ENCODE measurements at places on chromosomes 1 and 21.

DNA sequence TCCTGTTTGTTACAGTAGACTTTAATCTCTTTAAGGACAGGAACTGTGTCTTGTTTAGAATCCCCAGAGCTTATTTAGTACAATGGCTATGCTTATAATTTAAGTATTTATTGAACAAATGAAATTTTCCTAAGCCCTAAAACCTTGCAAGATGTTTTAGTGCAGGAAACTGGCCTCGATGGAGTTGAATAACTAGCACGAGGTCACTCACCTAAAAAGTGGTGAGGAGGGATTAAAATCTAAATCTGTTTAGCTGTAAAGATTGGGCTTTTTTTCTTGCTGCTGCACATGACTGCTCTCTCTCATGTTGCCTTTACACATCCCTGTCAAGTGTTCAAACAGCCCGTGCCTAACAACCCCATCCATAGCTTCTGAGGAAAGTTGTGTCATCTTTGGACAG lies 10.2 kb downstream of the NFYC start:
- H3K4me3 ChIP-seq, result no peak overlapping the region
- no peaks in the 10 kb centered on the region for H3K36me3 ChIP-seq
- DNase-seq, result no peak
- no peak overlapping the region for H3K27ac ChIP-seq

DNA sequence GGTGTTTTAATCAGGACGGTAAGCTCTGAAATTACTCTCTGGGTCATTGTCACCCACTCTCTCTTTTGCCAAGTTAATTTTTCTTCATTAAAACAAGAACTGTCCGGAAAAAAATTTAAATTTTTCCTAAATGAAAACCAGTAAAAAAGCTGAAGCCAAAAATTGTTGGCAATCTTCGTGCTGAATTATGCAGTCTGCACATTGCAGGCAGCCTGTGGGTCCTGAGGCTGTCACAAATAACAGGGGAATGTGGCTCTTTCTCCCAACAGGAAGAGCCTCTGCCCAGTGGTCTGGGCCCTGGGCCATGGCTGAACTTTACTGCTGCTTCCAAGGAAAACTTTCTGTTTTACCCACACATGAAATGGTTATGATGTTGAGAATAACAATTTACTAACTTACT lies 153.9 kb upstream of the SPAG17 start:
- H3K4me1 ChIP-seq, result no peaks in the 10 kb centered on the region
- H3K27me3 ChIP-seq, result no peaks in the 10 kb centered on the region
- no peak overlapping the region for H3K4me3 ChIP-seq
- H3K27ac ChIP-seq, result no peak overlapping the region

- DNase-seq, result no peak
- H3K4me1 ChIP-seq, result peaks cover 20% of the 10 kb centered on the region
- H3K36me3 ChIP-seq, result peaks cover 17% of the 10 kb centered on the region
- peak overlapping the region; percentile 87 for H3K27ac ChIP-seq
- H3K4me3 ChIP-seq, result peak overlapping the region; percentile 100
- no peaks in the 10 kb centered on the region for H3K27me3 ChIP-seq
Observed at GRCh38 chr1:43651188-43651587, 1.2 kb downstream of the KDM4A start.

- no peak overlapping the region for H3K27ac ChIP-seq
- no peaks in the 10 kb centered on the region for H3K27me3 ChIP-seq
- no peak overlapping the region for H3K4me3 ChIP-seq
- no peaks in the 10 kb centered on the region for H3K4me1 ChIP-seq
- DNase-seq, result no peak
Observed at GRCh38 chr1:6148497-6149241, 31.5 kb downstream of the CHD5 start.

GRCh38 chr1:4176841-4177240 lies 276.8 kb upstream of the C1orf174 start:
- no peaks in the 10 kb centered on the region for H3K36me3 ChIP-seq
- no peaks in the 10 kb centered on the region for H3K4me1 ChIP-seq
- no peak overlapping the region for H3K27ac ChIP-seq
- H3K4me3 ChIP-seq, result no peak overlapping the region
- no peak for DNase-seq

GRCh38 chr1:107132195-107132594 lies 8.6 kb upstream of the NTNG1 start:
- no peaks in the 10 kb centered on the region for H3K36me3 ChIP-seq
- no peak overlapping the region for H3K4me3 ChIP-seq
- H3K27me3 ChIP-seq, result no peaks in the 10 kb centered on the region
- no peak for DNase-seq

GRCh38 chr1:48841461-48841860 lies 64.8 kb upstream of the BEND5 start:
- no peak for DNase-seq
- no peak overlapping the region for H3K4me3 ChIP-seq
- no peaks in the 10 kb centered on the region for H3K4me1 ChIP-seq
- H3K36me3 ChIP-seq, result no peaks in the 10 kb centered on the region

GRCh38 chr1:24886241-24886640 lies 43.8 kb downstream of the RUNX3 start:
- DNase-seq, result no peak
- H3K4me1 ChIP-seq, result no peaks in the 10 kb centered on the region
- peaks cover 10% of the 10 kb centered on the region for H3K27me3 ChIP-seq
- H3K4me3 ChIP-seq, result no peak overlapping the region

GRCh38 chr21:18476639-18477038 lies 73.1 kb upstream of the TMPRSS15 start:
- no peak overlapping the region for H3K4me3 ChIP-seq
- H3K36me3 ChIP-seq, result no peaks in the 10 kb centered on the region
- H3K4me1 ChIP-seq, result no peaks in the 10 kb centered on the region
- no peaks in the 10 kb centered on the region for H3K27me3 ChIP-seq
- no peak overlapping the region for H3K27ac ChIP-seq
- DNase-seq, result no peak

DNA sequence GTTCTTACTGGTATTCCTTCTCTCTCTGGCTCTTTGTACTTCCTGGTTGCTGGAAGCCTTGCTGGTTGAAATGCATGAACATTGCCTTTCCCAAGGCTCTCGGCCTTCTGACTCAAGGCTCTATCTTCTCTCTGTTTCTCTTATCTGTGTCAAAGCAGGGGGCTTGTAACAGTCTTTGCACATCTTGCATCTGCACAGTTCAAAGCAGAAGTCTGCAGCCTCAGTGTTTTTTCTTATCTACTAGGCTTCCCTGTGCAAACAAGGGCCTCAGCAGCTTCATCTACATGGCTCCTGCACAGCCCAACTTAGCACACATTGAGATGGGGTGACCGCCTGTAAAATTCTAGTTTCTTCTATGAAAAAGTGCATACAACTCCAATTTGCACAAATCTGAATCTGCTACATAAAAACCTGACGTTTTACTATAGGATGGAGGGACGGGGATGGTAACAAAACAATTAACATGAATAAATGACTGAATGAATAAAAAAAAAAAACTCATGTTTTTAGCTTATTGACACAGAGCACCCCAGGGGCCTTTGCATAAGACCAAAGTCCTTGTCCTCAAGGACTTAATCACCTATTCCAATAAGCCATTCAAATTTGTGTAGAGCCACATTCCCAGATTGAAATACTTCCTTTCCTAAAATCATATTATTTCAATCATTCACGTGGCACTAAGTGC lies 458.3 kb downstream of the LMO4 start:
- no peaks in the 10 kb centered on the region for H3K36me3 ChIP-seq
- H3K27me3 ChIP-seq, result no peaks in the 10 kb centered on the region
- DNase-seq, result no peak
- no peak overlapping the region for H3K27ac ChIP-seq
- H3K4me3 ChIP-seq, result no peak overlapping the region

DNA sequence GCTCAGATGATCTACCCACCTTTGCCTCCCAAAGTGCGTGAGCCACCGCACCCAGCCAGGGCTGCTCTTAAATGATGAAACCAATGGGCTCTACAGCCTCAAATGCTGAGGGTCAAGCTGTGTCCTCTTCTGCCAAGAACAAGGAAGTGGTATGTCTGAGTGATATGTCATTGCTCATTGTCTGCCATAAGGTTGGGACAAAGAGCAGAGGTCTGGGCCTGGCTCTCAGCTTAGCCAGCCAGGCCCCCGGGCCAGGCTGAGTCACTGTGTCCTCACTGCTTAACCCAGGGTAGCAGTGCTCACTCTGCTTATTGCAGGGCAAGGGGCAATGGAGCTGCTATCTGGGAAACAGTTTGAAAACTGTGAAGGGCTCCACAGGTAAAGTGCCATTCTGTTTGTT lies 8.3 kb upstream of the ETS2 start:
- H3K36me3 ChIP-seq, result no peaks in the 10 kb centered on the region
- peaks cover 68% of the 10 kb centered on the region for H3K4me1 ChIP-seq
- no peak for DNase-seq
- H3K4me3 ChIP-seq, result no peak overlapping the region
- H3K27me3 ChIP-seq, result no peaks in the 10 kb centered on the region

- no peak overlapping the region for H3K27ac ChIP-seq
- H3K4me1 ChIP-seq, result no peaks in the 10 kb centered on the region
- peak; percentile 46 for DNase-seq
- no peak overlapping the region for H3K4me3 ChIP-seq
- no peaks in the 10 kb centered on the region for H3K36me3 ChIP-seq
- peaks cover 3% of the 10 kb centered on the region for H3K27me3 ChIP-seq
Observed at GRCh38 chr1:39657923-39658485, 13.9 kb downstream of the NT5C1A start.

- no peak overlapping the region for H3K27ac ChIP-seq
- no peak for DNase-seq
- H3K4me1 ChIP-seq, result no peaks in the 10 kb centered on the region
- peaks cover 2% of the 10 kb centered on the region for H3K36me3 ChIP-seq
Observed at GRCh38 chr21:44522753-44523204, 17.2 kb downstream of the KRTAP10-1 start.

GRCh38 chr1:220755309-220755708 lies 7.2 kb downstream of the MTARC2 start:
- no peaks in the 10 kb centered on the region for H3K27me3 ChIP-seq
- DNase-seq, result no peak
- H3K36me3 ChIP-seq, result no peaks in the 10 kb centered on the region
- H3K27ac ChIP-seq, result no peak overlapping the region

DNA sequence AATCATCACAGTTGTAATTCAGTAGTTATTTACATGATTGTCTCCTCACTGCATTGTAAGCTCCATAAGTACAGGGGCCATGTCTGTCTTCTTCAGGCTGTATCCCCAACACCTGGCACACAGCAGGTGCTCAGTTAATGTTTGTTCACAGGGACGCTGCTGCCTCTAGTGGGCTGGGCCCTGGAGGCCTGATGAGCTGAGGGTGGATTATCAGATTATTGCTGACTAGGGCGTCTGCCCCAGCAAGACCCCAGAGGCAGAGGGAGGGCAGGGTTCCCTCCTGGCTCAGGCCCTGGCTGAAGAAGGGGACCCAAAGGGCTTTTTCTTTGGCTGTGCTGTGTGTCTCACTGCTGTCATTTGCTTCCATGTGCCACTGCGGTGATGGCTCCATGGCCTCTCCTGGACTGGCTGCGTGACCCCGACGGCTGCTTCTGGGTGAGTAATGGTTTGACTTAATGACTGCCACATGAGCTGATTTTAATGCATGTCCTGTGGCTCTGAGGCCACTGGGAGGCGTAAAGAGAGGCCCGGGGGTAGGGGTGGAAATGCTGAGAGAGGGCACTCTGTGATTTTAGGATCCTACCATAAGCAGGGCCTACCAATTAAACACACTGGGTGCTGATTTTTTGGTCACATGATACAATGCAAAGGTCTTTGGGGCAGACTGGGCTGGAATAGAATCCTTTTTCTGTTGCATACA lies 20.8 kb upstream of the EPB41 start:
- no peak overlapping the region for H3K27ac ChIP-seq
- no peaks in the 10 kb centered on the region for H3K27me3 ChIP-seq
- DNase-seq, result no peak
- H3K4me3 ChIP-seq, result no peak overlapping the region
- no peaks in the 10 kb centered on the region for H3K36me3 ChIP-seq

DNA sequence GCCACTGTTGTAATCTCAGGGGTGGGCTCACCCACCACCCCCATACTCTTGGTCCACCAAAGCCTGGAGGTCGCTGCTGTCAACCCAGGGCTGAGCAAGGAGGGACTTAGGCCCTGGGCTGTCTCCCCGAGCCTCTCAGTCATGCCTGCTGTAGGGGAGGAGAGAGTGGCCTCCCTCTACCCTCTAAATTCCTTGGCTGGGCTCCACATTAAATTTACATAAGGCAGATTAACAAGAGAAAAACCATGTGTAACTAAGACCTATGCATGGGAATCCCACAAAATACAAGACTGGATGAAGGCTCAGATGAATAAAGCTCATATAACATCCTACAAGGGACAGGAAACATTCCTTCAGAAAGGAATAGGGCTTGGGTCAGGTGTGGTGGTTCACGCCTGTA lies 1.8 kb upstream of the PIK3CD start:
- H3K4me3 ChIP-seq, result no peak overlapping the region
- DNase-seq, result no peak
- H3K36me3 ChIP-seq, result no peaks in the 10 kb centered on the region

- H3K27me3 ChIP-seq, result no peaks in the 10 kb centered on the region
- no peaks in the 10 kb centered on the region for H3K4me1 ChIP-seq
- peak overlapping the region; percentile 80 for H3K4me3 ChIP-seq
- no peak for DNase-seq
- no peaks in the 10 kb centered on the region for H3K36me3 ChIP-seq
Observed at GRCh38 chr21:33478182-33478581, 1.6 kb downstream of the TMEM50B start.

GRCh38 chr1:8903908-8904650 lies 25.6 kb upstream of the ENO1 start:
- H3K4me3 ChIP-seq, result no peak overlapping the region
- no peaks in the 10 kb centered on the region for H3K36me3 ChIP-seq
- H3K4me1 ChIP-seq, result peaks cover 45% of the 10 kb centered on the region
- DNase-seq, result peak; percentile 73

DNA sequence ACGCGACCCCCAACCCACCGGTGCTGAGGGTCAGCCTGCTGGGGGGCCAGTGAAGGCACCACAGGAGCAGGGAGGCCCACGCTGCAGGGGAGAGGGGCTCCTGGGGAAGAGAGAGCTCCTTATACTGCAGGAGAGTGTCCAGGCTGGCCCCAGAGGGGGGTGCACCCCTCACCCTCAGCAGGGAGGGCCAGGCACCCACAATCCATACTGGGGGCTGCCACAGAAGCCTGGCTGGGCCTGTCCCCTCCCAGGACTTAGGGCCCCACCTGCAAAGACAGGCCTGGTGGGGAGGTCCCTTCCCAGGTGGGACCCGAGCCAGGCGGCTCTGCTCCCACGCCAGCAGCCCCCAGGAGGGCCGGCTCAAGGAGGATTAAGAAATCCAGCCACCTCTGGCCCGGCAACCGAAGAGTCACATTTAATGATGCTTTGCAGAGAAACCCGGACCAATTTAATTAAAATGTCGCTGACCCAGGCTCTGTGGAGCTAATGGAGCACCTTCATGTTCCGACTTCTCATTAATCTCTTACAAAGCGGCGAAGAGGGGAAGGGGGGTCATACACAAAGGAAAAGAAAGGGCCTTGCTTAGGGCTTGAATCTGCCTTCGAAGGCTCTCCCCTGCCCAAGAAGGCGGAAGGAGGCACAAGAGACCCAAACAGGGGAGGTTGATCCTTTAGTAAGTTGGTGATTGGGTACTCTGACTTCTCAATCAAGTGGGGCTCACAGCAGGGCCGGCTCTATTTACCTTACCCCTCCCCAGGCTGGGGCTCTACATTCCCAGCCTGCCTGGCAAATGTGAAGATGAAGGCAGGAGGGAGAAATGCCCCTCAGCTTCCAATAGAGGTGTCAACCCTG lies 25.0 kb downstream of the WNT9A start:
- no peak overlapping the region for H3K4me3 ChIP-seq
- peaks cover 3% of the 10 kb centered on the region for H3K4me1 ChIP-seq
- DNase-seq, result no peak
- no peaks in the 10 kb centered on the region for H3K36me3 ChIP-seq
- no peak overlapping the region for H3K27ac ChIP-seq

Measured in Panc1 (cell line).